ENCODE measurements at places on chromosomes 16 and 17.
A peak's percentile ranks its signal among the peaks of the same experiment; 100 is the strongest.

DNA sequence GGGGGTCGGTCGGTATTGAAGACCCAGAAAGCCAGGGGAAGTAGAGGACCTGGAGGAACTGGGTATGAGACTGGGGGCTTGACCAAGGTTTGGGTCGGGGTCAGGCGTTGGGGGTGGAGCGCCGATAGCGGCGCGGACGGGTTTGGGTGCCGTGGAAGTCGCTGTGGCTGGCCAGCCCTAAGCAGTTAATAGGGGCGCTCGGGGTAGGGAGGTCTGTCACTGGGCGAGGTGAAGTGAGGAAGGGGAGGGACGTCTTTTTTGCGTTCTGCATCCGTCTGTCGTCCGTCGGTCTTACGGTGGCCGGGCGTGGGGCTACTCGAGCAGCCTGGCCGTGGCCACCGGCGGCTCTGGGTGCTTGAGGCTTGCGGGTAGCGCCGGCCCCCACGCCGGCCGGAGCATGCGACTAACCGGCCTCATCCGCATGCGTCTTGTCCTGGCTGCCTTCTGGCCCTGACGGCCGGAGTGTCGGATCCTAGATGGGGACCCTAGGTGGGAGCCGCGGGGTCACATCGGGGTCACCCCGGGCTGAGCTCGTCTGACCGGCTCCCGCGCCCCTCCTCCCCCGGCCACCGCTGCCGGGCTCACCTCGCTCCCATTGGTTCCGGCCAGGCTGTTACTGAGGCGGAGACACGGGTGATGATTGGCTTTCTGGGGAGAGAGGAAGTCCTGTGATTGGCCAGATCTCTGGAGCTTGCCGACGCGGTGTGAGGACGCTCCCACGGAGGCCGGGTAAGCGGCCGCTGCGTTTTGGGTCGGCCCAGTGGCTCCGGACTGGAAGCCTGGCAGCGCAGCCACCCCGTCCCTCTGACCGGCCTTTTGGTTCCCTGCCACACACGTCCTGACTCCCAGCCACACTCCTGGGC lies 10.3 kb upstream of the TMEM88 start:
- peak; percentile 93 for DNase-seq

DNA sequence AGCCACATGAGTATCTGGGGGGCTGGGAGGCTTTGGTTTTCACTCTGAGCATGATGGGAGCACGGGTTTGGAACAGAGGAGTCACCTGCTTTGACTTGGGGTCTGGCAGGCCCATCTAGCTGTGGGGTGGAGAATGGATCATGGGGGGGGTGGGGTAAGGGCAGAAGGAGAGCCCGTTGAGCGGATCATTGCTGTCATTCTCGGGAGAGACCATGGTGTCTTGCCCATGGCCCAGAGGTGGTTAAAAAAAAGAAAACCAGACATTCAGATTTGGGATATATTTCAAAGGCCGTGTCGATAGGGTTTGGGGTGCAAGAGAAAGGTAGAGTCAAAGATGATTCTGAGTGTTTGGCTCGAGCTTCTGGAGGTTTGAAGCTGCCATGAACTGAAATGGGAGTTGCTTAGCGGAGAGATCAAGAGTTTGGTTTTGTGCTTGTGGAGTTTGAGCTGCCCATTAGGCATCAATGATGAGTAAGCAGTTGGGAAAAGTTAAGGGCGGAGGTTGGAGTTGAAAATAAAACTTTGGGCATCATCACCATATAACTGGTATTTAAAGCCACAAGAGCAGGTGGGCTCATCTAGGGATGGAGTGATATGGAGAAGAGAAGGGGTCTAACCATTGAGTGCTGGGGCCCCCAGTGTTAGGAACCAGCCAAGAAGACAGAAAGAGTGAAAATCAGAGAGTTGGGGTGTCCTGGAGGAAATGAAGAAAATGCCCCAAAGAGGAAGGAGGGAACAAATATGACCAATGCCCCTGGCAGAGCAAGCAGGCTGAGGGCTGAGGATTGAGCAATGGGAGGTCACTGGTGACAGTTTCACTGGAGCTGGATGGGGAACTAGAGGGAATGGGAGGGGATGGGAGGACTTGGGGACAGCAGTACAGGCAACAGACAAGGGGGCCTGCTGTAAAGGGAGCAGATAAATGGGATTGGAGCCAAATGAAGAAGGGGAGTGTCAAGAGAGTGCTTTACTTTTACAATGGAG lies 1.9 kb downstream of the NOD2 start:
- peak; percentile 93 for DNase-seq

DNA sequence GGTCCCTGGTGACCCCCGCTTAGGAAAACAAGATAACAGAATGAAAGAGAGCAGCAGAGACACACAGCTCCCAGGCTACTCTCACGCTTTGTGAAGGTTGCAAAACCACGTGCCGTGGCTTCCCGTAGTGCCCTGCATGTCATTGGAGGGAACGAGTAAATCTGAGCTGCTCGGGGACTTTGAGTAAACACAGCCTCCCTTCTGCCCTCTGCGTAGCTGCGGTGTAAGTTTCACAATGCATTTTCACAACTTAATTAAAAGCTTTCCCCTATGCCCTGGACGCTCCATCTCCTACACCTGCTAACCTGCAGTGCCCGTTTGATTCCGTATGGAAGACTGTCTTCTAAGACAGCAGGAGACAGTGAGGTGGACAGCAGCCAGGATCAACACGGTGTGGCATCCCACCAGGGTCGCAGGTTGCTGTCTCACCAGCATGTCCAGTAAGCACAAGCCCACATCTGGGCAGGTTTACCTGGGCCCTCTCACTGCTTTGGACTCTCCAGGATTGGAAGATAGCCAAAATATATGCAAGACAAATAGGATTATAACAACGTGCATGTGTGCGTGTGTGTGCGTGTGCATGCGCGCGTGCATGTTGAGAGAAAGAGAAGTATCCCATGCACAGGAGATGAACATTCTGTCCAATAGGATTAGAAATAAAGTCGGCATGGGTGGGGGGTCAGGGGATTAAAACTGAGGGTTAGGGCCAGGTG lies 116.4 kb upstream of the RCVRN start:
- peak; percentile 93 for DNase-seq

DNA sequence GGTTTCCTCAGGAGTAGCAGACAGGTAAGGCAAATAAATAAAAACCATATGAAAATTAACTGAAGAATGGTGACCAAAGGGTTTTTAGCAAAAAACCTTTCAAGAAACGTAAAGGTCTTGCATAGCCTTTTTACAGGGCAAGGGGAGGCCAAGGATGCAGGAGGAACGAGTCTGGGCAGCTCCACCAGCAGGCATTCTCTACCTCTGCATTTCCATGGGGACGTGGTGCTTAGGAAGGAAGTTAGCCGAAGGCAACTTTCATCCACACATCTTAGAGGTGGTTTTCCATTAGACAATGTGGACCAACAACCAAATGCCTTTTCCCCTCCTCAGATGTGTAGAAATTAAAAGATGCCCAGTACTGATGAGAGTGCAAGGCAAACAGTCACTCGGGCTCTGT lies 20.7 kb downstream of the TOM1L2 start:
- no peak for DNase-seq

- no peak for DNase-seq
Observed at GRCh38 chr16:74625500-74626350, 18.8 kb upstream of the GLG1 start.

DNA sequence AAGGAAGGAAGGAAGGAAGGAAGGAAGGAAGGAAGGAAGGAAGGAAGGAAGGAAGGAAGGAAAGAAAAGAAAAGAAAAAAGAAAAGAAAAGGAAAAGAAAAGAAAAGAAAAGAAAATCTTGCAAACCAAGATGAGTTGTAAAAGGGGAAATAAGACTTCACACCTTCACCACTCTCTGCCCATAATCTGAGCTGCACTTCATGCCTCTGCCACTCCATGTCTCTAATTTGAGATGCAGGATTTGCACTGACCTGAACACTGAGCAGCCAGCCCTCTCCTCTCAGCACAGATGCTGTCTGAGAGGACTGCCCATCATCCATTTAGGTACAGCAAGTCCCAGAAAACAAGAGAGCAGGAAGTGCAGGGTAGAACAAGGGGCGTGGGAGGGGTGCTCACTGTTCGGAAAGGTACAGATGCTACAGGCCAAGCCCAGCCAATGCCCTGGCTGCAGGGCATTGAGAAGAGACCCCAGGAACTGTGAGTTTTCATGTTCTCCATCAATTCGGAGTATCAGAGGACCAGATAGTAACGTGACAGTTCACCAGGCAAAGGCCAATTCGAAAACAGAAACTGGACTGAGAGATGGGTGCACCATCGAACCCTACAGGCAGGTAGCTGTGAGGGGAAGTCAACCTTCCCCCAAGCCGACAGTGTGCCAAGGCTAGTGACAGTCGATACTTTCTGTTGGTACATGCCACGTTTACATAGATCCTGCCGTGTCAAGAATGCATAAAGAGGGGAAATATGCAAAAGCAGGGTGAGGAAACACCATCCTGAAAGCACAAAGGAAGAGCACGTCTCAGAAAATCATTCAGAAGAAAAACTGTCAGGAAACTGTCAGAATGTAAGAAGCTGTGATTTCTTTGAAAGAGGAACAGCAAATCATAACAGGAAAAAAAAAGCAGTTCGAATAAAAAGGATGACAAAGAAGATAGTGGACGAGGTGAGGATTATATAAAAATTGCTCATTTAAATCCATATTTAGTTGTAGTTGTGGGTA lies 142.0 kb upstream of the RCVRN start:
- no peak for DNase-seq

DNA sequence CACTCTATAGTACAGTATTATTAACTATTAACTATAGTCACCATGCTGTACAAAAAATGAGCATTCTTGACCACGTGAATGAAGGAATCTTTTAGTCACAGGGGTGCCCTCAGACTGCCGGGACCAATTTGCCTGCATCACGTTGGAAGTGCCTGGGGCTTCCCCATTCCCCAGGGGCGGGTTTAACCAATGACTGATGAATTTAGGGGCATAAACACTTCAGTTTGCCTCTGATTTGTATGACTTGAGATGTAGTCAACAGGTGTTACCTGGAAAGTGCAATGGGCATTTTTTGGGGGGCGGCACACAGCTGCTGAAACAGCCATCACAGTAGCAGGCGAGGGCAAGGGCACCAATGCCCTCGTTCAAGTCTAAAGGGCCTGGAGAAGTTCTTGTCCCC lies 8.7 kb upstream of the PYY start:
- DNase-seq, result no peak

GRCh38 chr17:39737760-39738567 lies at the start of gene GRB7:
TSS of gene GRB7 (plus strand) at chr17:39737938. CDS start at chr17:39742302, 4,364 bp downstream.
- no peak for DNase-seq

GRCh38 chr16:82660075-82660645 lies 33.4 kb downstream of the CDH13 start:
- no peak for DNase-seq

DNA sequence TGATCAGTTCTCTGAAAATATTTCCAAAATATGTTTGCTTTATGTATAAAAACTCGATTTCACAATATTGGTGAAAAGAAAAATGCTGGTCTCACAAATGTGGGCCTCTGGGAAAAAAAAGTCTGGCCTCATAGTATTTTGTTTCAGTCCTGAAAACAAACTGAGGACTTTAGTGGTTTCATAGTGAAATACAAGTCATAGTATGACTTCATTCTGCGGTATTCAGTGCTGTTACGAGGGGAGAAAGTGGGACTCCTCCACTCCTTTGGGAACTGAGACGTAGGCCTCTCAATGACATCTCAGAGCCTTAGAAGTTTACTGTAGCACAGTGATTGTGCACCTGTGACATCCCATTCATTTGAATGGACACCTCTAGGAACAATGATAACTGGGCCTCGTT lies 56.0 kb downstream of the CYB561 start:
- DNase-seq, result no peak

- peak; percentile 18 for DNase-seq
Observed at GRCh38 chr16:69930117-69930776, 20.9 kb upstream of the CLEC18A start.

Measured in CD14-positive monocyte (primary cell).